Activated CD4-positive, alpha-beta T cell treated with anti-CD3 and anti-CD28 coated beads, Interleukin-2, amount 50 U/mL, for 48 hours (primary cell): ENCODE measurements at places on chromosomes 6 and 20.

- DNase-seq, result no peak
These were observed 164.8 kb upstream of the QKI start for GRCh38 chr6:163249651-163250101.

GRCh38 chr6:158066136-158066781 lies 84.6 kb downstream of the SYNJ2 start:
- no peak for DNase-seq

DNA sequence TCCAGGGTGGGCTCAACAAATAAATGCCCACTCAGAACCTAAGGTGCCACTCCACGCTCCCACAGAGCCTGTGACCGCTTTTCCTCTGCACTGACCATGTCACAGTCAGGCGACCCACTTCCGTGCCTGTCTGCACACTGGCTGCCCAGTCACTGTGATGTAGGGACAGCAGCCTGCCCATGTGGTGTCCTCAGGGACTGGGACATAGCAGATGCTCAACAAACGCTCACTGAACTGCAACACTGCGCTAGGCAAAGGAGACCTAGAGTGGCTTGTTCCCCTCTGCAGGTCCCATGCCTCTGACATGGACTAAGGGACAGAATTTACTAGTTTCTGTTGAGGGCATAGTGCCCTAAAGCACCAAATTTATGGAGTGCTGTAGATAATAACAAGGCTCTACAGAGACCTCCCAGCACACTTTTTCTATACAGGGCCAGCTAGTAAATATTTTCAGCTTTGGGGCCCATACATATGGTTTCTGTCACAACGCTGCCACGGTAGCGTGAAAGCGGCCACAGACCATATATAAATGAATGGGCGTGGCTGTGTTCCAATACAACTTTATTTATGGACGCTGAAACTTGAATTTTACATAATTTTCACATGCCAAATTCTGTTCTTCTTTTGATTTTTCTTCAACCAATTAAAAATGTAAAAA lies 57.8 kb upstream of the MRPS10 start:
- no peak for DNase-seq

GRCh38 chr20:9602847-9603183 lies 88.4 kb downstream of the LAMP5 start:
- DNase-seq, result no peak

- no peak for DNase-seq
These were observed 591 bp upstream of the DCBLD1 start for GRCh38 chr6:117481926-117482239.

DNA sequence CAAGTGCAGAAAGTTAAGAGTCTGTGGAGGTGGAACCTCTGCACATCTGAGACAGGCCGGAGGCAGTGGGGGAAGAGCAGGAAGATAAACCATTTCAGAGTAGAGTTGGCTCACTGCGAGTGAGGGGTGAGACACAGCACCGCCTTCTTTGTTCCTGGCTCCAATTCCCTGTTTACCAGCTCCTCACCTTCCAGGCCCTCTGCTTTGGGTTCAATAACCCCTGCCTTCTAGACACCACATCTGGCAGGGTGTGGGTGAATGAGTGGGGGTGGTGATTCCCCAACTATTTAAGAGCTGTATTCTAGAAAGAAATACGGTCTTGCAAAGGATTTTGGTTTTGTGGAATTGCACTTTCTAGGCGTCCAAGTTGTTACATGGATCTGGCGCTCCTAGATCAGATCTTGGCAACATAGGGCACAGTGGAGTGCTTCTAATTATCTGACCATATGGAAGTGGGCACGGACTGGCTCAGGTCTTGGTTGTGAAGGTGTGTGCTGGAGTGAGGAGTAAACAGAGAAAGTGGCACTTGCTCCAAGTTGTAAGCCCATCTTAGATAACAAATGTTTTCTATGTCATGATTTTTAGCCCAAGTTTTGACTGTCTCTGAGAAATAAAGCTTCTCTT lies 141.6 kb upstream of the NRN1 start:
- no peak for DNase-seq

DNA sequence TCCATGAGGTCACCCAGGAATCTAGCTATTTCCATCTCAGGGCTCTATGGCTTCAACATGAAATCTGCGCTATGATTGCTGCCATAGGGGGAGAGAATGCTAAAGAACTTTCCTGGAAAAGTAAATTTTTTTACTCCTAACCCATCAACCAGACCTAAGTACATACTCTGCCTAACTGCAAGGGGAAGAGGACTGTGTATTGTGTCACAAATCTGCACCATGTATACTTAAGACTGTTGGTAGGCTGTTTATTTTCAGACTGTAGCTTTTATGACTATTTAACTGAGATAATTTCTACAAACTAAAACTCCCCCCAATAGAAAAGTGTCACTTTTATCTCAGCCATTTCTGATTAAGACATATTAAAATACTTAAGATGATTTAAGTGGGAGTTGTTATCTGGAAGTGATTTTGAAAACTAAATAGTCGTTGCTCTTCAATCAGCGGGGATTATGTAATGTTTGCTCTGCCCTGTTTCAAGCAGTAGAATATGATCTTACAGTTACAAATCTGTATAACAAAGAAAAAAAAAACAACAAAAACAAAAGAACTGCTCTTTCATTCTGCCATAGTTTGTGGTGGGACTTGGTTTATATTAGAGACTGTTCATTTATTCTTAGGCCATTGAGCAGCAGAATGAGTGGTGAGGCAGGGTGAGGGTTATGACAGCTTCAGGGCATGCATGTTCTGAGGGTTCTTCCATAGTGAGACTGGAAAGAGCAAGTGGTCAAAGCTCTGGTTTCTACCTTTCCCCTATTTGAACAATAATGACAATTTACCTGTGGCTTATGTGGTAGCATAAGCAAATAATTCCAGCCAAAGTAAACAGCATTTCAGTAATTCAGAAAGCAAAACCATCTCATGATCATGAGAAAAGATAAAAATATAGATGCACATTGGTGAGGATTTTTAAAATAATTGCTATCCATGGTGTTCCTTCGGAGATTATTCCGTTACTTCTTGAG lies 126.3 kb upstream of the CEP162 start:
- no peak for DNase-seq

GRCh38 chr6:139323511-139324300 lies 31.9 kb upstream of the TXLNB start:
- DNase-seq, result peak; percentile 81

- no peak for DNase-seq
These were observed 142.9 kb downstream of the ADGRB3 start for GRCh38 chr6:68777956-68778355.

DNA sequence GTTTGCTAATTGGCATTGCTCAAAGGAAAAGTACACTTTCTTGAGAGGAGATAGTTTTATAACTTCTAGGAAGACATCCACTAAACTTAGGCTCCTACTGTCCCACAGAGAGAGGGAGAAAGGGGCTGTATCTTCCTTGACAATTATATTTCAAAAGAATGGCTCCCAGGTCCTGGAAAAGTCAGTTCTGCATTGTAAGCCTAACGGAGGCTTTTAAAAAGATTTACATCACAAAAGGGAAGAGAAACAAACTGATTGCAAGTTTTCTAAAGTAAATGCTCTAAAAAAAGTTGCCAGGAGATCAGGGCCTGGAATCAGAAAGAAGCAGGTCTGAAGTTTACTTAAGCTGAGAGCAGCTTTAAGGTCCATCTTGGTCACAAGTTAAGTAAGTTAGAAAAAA lies 839.5 kb downstream of the FRK start:
- DNase-seq, result no peak
